ENCODE measurements at places on chromosomes 3 and 15.

GRCh38 chr15:82647045-82647834 lies at the start of gene CPEB1:
Gene CPEB1, minus strand, starts transcription at chr15:82647363. Its CDS starts 18,904 bp downstream, at chr15:82628459.
- DNase-seq = peak; percentile 21

GRCh38 chr15:52653431-52653964 lies 25.7 kb downstream of the ATOSA start:
- no peak for DNase-seq

- no peak for DNase-seq
Measured at GRCh38 chr15:77119446-77119845, 48.5 kb upstream of the TSPAN3 start.

GRCh38 chr15:72203507-72203837 lies 5.9 kb upstream of the GRAMD2A start:
- no peak for DNase-seq

GRCh38 chr15:38996111-38996631 lies 431.6 kb upstream of the RASGRP1 start:
- DNase-seq = no peak

DNA sequence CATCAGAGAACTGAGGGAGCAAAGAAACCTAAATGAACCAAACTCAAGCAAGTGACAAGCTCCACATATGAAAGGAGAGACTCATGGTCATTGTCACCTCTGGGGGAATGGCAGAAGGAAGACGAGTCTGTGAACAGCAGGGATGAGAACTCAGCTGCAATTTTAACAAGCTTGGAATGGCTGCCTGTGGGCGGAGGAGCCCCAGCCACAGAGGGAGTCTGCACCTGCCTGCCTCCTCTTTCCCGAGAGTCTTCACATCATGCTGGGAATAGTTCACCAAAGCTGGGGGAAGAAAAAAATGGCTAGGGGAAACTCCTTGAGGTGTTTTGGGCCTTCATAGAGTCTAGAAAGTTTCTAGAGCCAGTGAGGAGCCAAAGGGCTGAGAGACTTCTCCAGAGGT lies 21.3 kb upstream of the BHLHE40 start:
- no peak for DNase-seq

- no peak for DNase-seq
Measured at GRCh38 chr15:92021792-92022191, 168.3 kb downstream of the SLCO3A1 start.

- DNase-seq = no peak
Measured at GRCh38 chr3:53739966-53740365, 106.3 kb downstream of the CHDH start.

GRCh38 chr3:180467177-180467576 lies 134.8 kb upstream of the TTC14 start:
- no peak for DNase-seq

DNA sequence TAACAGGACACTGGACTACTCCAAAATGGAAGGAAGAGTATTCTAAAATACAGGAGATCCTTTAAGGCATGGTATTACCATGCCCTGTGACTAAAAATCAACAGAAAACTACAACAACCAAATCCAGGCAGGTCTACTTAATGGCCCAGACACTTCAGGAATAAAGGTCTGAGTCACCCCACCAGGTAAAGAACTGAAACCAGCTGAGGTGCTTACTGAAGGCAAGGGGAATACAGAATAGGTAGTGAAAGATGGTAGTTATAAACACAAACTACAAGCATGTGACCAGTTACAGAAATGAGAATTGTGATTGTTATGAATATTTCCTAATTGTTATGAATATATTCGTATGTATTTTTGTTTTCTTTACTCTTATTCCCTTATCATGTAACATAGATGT lies 13.4 kb downstream of the IFT57 start:
- DNase-seq = no peak

- no peak for DNase-seq
Measured at GRCh38 chr3:65837604-65838003, 201.1 kb downstream of the MAGI1 start.

DNA sequence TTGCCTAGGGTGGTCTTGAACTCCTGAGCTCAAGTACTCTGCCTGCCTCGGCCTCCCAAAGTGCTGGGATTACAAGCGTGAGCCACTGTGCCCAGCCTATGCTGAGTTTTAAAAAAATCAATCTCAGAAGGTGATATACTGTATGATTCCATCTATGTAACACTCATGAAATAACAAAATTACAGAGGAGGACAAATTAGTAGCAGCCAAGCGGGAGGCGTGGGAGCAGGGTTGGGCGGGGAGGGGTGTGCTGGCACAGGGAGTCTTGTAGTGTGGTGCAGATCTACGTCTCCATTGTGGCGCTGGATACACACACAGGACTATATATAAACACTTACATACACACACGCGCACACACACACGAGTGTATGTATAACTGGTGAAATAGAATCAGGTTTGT lies 80.6 kb upstream of the LINGO1 start:
- DNase-seq = no peak

- no peak for DNase-seq
Measured at GRCh38 chr15:92687746-92688145, 32.2 kb upstream of the FAM174B start.

- DNase-seq = no peak
Measured at GRCh38 chr3:76040946-76041345, 255.6 kb upstream of the ZNF717 start.

GRCh38 chr3:99322551-99322950 lies 315.8 kb upstream of the COL8A1 start:
- DNase-seq = no peak

- no peak for DNase-seq
Measured at GRCh38 chr3:67587811-67588210, 66.6 kb downstream of the SUCLG2 start.

GRCh38 chr3:126124148-126124868 lies 40.4 kb upstream of the SLC41A3 start:
- DNase-seq = no peak

DNA sequence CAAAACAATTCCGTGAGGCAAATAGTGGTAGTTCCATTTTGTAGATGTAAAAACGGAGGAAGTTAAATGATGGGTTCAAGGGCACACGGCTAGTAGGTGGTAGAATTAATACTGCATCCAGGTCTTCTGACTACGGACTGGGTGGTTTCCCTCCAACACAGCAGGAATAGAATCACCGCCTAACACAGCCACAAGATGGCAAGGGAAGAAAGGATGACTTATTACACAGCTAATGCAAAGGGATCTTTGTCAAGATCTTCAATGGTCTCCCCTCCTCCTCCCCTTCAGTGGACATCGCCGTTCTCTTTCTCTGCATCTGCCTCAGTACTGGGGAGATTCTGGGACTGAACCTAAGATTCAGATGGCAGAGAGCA lies 524 bp upstream of the TOPBP1 start:
- DNase-seq = no peak

DNA sequence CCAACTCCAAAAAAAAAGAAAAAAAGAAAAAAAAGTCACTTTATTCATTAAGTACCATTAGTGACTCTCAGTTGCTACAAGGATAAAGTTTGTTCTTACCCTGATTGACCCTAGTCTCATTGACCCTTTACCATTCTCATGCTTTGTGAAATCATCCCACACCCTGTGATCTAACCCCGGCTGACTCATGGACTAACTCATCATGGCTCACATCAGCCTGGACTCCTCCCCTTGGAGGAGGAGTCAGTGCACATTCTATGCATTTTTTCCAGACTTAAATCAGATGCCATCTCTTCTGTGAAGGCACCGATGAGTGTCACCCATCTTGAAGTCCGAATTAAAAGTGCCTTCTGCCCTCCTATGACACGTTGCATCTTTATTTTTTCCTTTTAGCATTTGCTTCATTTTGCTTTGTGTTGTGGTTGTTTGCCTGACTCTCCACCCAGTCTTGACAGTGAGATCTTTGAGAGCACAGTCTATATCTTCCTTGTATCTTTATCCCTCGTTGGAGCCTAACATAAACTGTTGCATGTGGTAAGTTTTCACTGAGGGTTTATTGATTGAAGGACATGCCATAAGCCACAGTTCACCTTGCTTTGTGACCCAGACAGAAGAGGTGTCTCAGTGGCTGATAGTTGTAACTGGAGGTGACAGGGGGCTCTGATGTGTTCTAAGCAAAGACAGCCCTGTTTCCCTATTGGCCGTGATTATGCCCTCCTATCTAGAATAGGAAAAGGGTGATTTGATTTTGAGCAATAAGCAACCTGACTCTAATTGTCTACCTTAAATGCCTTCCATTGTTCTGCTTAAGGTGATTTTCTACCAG lies 72.1 kb downstream of the IL1RAP start:
- peak; percentile 17 for DNase-seq

GRCh38 chr3:43908456-43908855 lies 217.7 kb downstream of the ABHD5 start:
- no peak for DNase-seq

- no peak for DNase-seq
Measured at GRCh38 chr3:192696943-192697587, 30.3 kb downstream of the FGF12 start.

- no peak for DNase-seq
Measured at GRCh38 chr3:114384558-114384903, 90.7 kb downstream of the TIGIT start.

DNA sequence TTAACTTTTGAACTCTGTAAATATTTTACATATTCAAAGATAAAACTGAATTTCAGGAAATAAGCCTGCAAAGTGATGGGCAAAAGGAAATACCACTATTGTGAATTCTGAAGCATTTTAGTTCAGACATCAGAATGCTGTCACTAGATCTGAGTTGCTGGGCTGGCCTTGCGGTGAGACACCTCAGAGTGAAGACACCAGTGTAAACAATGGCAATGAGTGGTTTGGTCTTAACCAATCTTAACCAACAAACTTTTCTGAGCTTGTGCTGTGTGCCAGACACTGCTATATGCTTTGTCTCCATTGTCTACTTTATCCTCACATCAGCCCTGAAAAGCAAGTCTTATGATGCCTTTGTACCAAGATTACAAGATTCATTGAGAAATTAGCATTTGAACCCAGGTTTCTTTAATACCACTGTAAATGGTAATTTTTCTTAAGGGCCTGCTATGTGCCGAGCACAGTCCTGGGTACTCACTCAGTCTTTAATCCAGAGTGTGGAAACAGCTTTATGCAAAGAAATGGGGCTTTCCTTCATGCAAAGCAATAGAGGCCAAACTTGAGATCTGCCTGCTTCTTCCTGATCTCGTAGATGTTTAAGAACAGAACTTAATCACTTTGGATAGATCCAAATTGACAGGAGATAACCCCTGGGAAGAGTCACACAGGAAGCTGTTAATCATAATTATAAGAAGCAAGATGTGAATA lies 55.0 kb downstream of the TMEM39A start:
- DNase-seq = no peak

DNA sequence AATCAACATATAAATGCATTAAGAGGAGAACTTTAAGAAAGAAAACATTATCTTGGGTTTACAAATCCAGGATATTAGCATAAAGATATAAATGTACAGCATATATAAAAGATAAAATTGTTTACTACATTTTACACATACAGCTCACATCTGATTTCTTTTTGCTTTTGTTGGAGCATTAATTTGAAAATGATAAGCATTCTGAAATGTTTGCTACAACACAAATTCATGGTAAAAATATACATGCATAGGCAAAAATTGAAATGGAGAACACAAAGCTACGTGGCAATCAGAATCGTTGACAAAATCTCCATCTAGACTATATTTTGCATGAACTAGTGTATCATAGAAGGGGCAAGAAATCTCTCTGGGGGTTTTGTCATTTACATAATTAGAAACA lies 159.1 kb downstream of the TIGIT start:
- DNase-seq = no peak

DNA sequence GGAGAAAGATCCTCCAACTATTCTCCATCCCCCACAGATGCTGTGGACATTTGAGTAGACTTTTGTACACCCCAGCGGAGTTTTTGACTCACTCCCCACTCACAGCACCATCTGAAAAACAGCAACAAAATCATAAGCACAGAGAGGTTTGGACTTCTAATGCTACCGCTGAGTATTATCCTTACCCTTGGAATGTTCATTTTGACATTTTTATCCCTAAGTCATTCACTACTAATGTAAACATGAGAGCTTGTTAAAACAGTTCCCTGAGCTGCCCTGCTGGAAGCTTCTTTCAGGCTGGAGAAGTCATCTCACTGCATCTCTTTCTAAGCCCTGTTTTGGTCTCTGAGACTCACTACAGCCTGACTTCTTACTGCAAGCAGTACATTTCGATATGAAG lies 1045.9 kb downstream of the MCTP2 start:
- DNase-seq = no peak

DNA sequence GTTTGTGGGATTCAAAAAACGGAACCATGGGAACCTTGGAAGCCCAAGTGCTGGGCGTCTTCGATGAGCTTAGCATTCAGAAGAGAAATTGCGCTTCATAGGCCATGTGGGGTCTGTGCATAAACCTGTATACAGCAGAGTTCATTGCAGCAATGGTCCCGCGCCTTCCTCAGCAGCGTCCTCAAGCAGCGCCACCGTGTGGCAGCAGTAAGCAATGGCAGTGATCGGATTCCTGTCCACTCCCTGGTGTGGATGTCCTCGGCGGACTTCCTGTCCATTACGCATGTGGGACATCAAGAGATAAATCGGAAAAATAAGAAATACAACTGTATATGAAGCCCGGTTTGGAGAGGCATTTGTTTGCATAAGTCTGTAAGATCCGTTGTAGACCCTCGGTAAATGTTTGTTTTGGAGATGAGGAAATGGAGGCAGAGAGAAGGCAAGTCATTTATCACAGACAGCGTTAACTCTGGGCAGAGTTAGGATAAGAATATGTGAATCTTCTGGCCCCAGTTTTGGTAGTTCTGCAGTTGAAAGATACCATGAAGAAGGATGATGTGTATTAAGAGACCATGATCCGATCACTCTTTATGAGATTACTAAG lies 57.7 kb downstream of the CNTN4 start:
- DNase-seq = no peak

DNA sequence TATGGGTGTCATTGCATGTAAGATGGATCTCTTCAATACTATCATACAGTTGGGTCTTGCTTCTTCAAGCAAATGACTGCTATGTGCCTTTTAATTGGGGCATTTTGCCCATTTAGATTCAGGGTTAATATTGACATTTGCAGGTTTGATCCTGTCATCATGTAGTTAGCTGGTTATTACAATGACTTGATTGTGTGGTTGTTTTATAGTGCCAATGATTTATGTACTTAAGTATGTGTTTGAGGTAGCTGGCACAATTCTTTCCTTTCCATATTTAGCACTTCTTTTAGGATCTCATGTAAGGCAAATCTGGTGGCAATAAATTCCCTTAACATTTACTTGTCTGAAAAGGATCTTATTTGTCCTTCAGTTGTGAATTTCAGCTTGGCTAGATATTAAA lies 267.5 kb downstream of the VGLL3 start:
- no peak for DNase-seq

DNA sequence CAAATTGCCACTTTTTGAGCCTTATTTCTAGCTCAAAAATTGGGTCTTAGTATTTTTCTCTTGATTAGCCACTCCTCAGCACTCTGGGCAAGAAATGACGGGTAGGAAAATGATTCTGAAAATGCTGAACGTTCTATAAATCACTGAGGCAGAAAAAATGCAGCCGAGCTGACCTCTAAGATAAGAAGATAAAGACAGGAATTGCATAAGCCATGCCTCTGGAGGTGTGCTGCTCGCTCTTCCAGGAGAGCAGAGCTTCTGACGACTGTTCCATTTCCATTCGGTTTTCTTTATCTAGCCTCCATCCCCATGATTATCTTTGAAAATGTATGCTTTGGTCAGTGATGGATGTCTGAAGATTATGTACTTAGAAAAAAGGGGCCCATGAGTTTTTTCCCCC lies 558.8 kb upstream of the ADAMTS9 start:
- no peak for DNase-seq

GRCh38 chr3:155326244-155326643 lies 32.8 kb upstream of the STRIT1 start:
- DNase-seq = no peak

Measured in stimulated activated CD4-positive, alpha-beta T cell treated with anti-CD3 and anti-CD28 coated beads, Interleukin-1b, Interleukin-23, amount 100 ng/mL, for 1 hour (primary cell).